ENCODE measurements at places on chromosomes 11 and 22. TPM values are rescaled to one million over a fixed set of nuclear protein-coding genes. Genes with fewer than 3 reads are reported as not detected.
A peak's percentile ranks its signal among the peaks of the same experiment; 100 is the strongest.

GRCh38 chr11:656426-656825 lies 19.4 kb downstream of the DRD4 start:
- DNase-seq = no peak

DNA sequence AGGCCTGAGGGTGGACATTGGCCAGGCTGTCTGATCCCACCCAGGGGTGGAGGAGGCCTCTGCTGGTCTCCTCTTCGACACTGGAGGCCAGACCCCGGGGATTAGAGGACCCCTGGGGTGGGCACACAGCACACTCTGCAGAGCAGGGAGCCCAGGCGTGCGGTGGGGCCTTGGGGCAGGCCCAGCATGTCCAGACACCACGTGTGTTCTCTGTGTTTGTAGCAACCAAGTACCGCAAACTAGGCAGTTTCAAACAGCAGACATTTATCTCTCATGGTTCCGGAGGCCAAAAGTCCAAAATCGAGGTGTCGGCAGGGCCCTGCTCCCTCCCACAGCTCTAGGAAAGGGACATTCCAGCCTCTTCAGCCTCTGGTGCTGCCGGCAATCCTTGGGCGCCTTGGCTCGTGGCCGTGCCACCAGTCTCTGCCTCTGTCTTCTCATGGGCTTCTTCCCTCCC lies 1.5 kb downstream of the PANX2 start:
- DNase-seq = peak; percentile 80

DNA sequence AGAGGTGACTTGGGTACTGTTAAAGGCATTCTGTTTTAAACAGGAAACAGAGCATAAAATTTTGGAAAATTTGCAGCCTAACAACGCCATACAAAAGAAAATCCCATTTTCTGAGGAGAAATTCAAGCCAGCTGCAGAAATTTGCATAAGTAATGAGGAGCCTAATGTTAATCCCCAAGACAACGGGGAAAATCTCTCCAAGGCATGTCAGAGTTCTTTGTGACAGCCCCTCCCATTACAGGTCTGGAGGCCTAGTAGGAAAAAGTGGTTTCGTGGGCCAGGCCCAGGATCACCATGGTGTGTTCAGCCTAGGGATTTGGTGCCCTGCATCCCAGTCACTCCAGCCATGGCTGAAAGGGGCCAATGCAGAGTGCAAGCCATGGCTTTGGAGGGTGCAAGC lies 1333.1 kb upstream of the TENM4 start:
- no peak for DNase-seq

- no peak for DNase-seq
Observed at GRCh38 chr22:50531962-50532674, 2.3 kb upstream of the TYMP start.

- no peak for DNase-seq
Observed at GRCh38 chr11:35100013-35100383, 39.0 kb upstream of the CD44 start.

- DNase-seq = no peak
Observed at GRCh38 chr11:28756977-28757376, 648.8 kb downstream of the METTL15 start.

- peak; percentile 35 for DNase-seq
Observed at GRCh38 chr22:36155702-36156101, 4.9 kb downstream of the APOL3 start.

DNA sequence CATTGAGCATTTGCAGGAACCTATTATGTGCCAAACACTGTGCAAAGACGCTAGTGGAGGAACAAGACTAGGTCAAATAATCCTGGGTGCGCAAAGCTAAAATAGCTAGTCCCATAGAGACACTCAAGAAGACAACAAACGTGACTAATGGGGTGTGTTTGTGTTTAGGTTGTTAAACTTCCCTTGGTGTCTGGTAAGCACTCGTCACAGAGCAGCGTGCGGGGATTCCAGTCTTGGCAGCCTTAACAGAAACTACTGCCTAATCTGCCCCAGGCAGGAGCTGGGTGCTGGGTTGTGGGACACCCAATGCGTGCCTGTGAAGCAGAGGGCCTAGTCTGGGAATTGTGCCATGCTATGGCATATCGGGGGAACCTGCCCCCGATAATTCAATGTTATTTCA lies 10.8 kb upstream of the CALCB start:
- no peak for DNase-seq

DNA sequence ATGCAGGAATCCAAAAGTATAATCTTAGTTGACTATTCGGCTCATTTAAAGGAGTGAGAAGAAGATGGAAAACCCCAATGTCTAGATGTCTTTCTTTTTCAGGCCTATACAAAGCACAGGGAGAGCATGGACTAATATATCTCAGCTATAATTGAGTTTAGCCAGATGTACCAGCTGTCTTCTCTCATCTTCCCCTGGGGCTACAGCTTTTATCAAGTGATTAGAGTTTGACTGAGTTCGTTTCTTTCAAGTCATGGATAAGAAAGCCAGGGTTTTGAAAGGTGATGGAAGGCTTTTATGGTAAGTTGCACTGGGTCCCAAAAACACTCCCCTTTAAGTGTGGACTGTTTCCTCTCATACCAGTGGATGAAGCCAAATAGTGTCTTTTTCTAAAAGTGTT lies 1172.8 kb upstream of the TENM4 start:
- DNase-seq = no peak

The OR51E2 gene
- not detected for polyA plus RNA-seq

DNA sequence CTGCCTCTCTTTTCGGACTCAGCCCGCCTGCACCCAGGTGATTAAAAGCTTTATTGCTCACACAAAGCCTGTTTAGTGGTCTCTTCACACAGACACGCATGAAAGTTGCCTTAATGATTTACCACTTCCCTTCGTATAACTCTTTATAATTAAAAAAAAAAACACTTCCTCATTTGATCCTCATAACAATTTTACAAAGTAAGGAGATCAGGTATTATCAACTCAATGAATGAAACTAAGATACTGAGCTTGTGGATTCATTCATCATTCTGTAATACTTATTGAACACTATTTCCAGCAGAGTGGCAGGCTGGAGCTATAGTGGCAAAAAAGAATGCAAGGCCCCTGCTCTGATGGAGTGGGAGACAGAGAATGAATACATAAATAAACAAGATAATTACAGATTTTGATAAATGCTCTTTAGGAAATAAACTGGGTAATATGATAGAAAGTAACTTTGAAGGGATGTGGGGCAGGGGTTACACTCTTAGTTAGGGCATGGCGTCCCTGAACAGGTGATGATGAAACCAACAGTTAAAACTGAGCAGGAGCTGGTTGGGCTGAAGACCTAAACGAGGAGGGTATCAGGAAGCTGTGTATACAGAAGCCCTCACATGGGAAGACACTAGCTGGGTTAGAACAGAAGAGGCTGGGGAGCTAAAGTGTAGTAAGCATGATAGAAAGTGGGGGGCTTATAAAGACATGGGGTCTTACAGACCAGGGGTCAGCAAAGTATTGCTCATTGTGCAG lies 5.4 kb upstream of the CRTAM start:
- no peak for DNase-seq

The CABP4 gene
- not detected for polyA plus RNA-seq

DNA sequence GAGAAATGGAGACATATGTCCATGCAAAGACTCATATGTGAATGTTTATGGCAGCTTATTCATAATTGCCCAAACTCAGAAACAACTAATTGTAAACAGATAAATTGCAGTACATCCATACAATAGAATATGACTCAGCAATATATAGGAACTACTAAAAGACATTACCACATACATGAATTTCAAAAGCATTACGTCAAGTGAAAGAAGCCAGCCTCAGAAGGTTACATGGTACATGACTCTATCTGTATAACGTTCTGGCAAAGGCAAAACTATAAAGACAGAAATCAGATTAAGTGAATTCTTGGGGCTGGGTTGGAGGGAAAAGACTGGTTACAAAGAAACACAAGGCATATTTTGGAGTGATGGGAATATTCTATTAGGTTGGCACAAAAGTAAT lies 7.2 kb downstream of the KCTD21 start:
- no peak for DNase-seq

DNA sequence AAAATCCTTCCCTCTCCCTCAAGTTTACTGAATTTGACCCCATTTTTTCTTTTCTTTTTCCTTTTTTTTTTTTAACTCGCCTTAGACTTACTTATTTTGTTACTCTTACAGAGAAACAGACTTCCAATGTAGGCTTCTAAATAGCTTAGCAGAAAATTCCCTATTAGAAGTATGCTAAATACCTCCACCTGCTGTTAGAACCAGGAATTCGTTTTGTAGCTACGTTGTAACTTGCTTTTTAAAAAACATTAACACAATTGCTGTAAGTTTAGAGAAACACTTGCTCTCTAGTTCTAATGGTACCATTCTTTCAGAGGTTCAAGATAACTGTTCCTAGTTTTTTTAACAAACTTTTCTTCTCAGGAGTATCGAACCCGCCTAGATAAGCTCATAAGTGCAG lies 324.2 kb downstream of the DCDC1 start:
- peak; percentile 27 for DNase-seq

DNA sequence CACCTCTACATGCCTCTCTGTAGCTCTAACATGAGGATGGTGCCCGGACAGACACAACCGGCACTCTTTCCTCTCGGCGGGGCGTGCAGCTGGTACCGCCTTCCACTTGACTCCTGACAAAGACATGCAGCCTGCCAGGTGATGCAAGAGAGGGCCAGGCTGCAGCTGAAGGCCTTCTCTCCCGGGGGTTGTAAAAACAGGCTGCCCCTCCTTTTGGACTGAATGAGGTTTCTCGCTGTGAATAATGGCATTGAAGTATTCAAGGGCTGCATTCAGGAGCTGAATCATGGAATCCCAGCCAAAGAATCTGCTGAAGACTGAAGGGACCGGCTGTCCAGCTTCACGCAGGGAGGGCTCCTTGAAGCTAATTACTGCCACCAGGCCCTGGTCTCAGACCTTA lies 110.9 kb downstream of the GALNT18 start:
- no peak for DNase-seq

DNA sequence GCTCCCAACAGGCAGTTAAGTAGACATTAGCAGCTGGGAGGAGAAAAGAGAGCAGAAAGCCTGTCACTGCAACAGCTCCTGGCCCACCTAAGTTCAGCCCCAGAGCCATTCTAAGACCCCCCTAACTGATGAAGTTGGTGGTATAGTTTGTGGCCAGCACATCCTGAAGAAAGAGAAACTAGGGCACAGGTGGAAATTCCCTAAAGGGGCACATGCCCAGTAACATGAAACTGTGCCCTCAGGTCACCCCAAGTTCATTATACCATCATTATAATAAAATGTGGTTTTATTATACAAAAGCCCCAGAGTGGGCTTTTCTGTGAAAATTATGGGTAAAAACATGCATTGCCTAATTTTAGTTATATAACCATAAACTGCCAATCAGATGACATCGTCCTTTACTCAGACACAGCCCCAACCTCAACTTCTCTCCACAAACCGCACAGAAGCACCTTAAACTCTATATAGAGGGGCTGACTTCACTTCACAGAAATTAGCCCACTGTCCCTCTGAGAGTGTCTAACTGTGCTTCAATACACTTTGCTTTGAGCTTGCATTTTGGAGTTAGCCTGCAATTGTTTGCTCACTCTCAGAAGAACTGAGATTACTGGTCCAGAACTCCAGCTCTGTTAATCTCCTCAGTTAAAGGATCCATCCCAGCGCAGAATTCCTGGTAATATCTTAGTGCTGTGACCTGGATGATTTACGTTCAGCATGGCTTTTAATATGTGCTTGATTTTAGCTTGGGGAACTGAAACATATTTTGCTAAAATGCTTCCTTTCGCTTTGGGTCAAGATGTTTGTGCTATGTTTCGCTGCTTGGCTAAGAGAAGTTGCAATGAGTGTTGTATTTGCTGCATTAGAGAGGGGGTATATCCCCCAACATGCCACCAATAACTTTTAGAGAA lies 1.8 kb upstream of the APOL3 start:
- no peak for DNase-seq

The BRSK2 gene
- 2.3 TPM for polyA plus RNA-seq

DNA sequence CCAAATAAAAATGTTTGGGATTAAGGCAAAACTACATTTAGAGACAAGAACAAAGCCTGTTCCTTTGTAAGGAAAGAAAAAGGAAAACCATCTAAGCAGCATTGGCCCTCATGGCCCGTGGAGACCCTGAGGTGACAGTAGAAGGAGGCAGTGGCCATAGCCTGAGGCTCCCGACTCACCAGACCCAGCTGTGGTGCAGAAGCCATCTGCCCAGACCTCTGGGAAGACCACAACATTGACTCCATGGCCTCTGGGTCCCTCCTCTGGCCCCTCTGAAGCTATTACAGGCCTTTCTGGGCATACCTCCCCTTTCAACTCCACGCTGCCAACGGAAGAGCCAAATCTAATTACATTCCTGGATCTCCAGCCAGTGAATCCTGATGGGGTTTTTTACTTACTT lies 6.4 kb downstream of the PRAME start:
- DNase-seq = peak; percentile 44

DNA sequence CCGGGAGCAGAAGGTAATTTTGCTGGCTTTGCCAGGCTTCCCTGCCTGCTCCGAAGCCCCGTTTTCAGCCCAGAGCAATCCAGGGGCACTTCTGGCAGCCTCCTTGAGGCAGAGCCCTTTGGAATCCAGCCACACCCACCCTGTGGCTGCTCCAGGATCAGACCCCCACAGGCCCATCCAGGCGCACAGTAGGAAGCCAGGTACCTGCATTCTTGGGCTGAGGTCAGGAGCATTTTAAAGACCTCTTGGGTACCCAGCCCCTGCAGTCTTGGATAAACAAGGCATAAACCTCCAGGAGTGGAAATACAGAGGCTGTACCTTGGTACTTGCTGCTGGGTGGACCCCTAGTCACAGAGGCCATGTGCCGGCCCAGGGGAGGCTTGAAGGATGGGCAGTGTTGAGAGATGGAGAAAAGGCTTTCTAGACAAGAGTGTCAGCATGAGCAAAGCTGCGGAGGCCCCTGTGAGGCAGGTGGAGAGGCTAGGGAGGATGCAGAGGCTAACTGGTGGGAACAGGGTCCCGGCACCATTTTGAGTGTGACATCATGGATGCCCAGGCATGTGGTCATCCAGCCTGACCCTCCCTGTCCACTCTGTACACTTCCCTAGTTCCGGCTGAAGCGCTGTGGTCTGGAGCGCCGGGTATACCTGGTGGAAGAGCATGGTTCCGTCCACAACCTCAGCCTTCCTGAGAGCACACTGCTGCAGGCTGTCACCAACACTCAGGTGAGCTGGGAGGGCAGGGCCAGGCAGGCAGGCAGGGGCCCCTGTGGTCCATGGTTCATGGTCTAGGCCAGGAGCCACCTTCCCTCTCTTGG lies 3.9 kb downstream of the MUS81 start:
- DNase-seq = no peak

The OR52A1 gene
- polyA plus RNA-seq = not detected

The APOA4 gene
- polyA plus RNA-seq = 11.0 TPM

- no peak for DNase-seq
Observed at GRCh38 chr11:13375798-13376197, 87.2 kb downstream of the BTBD10 start.

Measured in HepG2 (cell line).